OCI-LY7 (cell line): ENCODE measurements at places on chromosomes 4 and X. TPM values are rescaled to one million over a fixed set of nuclear protein-coding genes. Genes with fewer than 3 reads are reported as not detected.

GRCh38 chrX:98956014-98956413, 1454.1 kb downstream of the PCDH19 start:
- no peak for DNase-seq

FBXW7 gene
- 97.3 and 102 TPM in 2 replicates for total RNA-seq

- DNase-seq = peak; percentile 1
Observed at GRCh38 chrX:145190801-145191389, 56.4 kb upstream of the SPANXN1 start.

DNA sequence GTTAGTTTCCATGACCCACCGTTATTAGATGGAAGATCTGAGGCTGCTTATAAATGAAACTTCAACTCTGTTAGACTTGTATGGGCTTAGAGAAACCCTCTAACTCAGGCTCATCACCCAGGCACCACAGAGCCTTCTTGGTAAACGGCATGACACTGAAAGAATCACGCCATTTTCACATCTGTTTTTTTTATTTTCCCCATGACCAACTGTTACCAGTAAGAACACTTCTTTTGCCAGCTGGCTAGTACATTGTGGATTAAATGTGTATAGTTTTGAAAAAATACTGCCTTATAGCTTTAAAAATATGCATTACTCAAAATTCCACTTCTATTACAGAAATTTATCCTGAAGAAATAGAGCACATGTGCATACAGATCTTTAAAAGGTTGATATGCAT, 48.0 kb upstream of the APELA start:
- no peak for DNase-seq

GRCh38 chr4:111040904-111041303, 418.0 kb upstream of the PITX2 start:
- DNase-seq = no peak

DNA sequence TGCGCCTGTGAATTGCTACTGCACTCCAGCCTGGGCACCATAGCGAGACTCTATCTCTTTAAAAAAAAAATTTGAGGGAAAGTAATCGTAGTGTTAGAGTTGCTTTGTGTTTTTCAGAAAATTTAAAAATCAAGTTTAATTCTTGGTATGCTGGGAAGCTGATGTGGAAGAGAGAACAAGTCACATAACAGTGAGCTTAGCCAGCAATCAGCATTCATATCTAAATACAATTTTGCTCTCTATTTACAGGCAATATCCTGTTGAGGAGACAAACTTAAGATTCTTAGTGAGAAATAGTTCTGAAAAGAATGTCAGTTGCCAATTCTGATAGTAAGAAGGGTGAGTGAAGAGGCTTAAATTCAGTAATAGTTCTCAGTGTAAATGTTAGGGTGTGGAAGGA, 9.6 kb upstream of the NDUFC1 start:
- DNase-seq = no peak

TMSB15B gene
- total RNA-seq = 23.6 and 24.3 TPM in 2 replicates

GRCh38 chrX:69093960-69094871, 71.0 kb downstream of the PJA1 start:
- DNase-seq = peak; percentile 52

- DNase-seq = no peak
Observed at GRCh38 chr4:153759407-153760316, at the start of gene RNF175. Gene RNF175 (minus strand): TSS chr4:153760024. CDS start chr4:153759862, 162 bp downstream.

GRCh38 chrX:12892716-12893115, 13.7 kb upstream of the TLR8 start:
- DNase-seq = no peak

DNA sequence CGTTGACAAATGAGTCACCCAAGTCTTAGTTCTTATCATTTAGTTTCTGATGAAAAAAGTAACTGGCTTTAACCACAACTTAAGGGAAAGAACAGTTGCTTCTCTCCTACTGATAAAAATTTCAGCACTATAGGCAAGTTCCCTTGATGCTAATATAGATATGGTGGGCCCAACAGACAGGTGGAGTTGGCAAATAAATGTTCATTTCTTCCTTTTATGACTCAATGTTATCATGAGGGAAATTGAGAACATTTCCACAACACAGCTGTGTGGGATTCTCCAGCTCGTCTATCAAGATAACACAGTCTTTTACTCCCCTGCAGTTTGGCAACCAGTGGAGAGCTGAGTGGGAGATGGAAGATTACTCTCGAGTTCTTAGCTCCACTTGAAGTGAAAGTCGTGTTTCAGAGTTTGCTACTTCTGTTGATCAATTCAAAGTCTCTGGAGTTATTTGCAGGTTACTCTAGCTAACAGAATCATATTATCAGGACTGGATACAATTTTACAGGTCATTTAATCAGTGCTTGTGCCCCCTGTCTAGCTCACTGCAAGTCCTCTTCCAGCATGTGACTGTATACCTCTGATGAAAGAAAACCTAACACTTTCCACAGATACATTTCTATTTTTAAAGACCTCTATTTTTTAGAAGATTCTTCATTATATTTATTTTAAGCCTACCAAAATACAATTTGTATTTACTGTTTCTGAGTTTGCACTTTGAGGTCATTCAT, 270.6 kb upstream of the GK2 start:
- DNase-seq = no peak

- no peak for DNase-seq
Observed at GRCh38 chr4:2251795-2252529, 9.9 kb downstream of the MXD4 start.

DNA sequence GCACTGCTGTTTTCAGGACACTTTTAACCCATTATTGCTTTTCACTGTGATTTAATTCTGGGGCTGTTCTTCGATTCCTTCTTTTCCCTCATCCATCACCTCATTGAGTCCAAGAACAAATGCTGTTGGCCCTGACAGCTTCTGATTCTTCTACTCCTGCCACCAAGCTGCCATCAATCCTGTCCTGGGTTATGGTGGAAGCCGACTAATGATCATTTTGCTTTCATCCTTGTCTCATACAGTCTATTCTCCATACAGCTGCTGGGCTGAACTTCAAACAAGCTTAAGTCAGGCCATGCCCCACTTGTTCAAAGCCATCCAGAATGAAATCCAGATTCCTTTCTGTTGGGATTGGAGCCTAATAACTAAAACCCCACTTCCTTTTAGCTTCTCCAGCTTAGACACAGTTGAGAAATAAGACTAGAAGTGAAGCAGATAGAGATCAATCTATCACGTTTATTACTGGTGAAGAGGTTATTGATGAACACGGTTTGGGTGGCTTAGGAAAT, 161.9 kb downstream of the STK32B start:
- DNase-seq = no peak

- DNase-seq = no peak
Observed at GRCh38 chrX:8981723-8982122, 52.2 kb downstream of the FAM9B start.

GRCh38 chr4:181566490-181566889, 676.7 kb upstream of the TENM3 start:
- DNase-seq = no peak

GRCh38 chr4:41134581-41134980, 79.8 kb downstream of the APBB2 start:
- DNase-seq = peak; percentile 15

DNA sequence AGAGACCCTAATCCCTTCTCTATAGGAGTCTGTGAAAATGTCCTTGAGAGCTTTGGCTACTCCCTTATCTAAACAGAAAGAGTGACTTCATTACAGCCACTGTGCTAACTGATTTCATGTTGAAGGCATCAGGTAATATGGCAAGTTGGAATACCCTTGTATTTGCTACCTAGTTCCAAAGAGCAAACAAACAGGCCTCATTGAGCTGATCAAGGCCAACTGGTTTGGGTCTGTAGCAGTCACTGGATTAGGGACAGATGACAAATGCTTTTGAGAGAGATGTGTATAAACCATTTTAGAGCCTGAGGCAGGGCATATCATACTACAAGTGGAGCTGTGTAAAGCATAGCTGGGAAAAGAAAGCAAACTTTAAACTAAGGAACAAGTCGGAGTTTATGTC, 22.9 kb upstream of the PDLIM5 start:
- no peak for DNase-seq

XG gene
- not detected in 2 replicates for total RNA-seq

GRCh38 chr4:20825505-20825904, 125.2 kb downstream of the PACRGL start:
- no peak for DNase-seq

NLGN4X gene
- 0.15 and 0.55 TPM in 2 replicates for total RNA-seq

PDLIM3 gene
- total RNA-seq = not detected in 2 replicates

PNMA3 gene
- total RNA-seq = not detected in 2 replicates

NKX3-2 gene
- 0.63 and 0.79 TPM in 2 replicates for total RNA-seq
